ENCODE measurements at places on chromosomes 3 and 15.

DNA sequence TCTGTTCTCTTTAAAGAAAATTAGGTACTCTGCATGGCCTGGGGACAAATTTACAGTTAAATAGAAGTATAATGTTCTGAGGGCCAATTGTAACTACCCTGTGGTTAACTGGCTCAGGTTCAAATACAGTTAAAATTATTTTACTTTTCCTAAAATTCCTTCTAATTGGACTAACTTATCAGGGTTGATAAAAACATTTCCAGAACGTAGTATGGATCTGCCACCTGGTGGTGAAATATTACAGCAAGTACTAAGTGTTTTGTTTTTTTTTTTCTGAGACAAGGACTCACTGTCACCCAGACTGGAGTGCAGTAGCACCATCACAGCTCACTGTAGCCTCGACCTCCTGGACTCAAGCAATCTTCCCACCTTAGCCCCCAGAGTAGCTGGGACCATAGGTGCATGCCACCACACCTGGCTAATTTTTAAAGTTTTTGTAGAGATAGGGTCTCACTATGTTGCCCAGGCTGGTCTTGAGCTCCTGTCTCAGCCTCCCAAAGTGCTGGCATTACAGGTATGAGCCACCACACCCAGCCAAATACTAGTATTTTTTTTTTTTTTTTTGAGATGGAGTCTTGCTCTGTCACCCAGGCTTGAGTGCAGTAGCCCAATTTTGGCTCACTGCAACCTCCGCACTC, 29.2 kb downstream of the NEO1 start:
- DNase-seq: peak; percentile 54

DNA sequence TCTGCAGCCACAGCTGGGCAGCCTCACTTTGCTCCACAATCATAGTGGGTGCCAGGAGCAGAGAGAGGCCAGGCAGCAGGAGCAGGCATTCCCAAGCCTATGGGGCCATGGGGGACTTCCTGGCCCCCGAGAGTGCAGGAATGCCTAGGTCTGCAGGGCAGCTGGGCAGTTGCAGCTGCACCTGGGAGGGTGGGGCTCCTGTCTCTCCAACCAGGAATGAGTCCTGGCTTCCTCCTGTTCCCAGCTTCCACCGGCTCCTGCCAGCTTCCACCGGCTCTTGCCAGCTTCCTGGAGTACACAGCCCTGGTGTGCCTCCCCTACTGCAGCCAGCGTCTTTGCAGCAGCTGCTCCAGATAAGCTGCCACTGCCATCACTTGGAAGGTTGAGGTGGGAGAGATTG, 86.3 kb upstream of the CDV3 start:
- DNase-seq: no peak

GRCh38 chr3:188253123-188253793, 99.3 kb downstream of the LPP start:
- DNase-seq: no peak

DNA sequence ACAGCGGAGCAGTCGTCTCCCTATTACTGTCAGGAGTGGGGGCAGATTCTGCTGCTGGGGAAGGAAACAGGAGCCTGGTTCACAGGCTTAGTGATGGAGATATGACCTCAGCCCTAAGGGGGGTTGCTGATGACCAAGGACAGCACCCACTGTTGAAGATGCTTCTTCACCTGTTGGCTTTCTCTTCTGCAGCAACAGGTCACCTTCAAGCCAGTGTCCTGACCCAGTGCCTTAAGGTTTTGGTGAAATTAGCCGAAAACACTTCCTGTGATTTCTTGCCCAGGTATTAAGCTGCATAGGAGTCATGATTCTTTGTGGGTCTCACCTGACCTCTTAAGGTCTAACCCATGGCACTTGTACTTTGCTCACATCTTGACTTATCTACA, 14.0 kb downstream of the ATRIP start:
- DNase-seq: no peak

DNA sequence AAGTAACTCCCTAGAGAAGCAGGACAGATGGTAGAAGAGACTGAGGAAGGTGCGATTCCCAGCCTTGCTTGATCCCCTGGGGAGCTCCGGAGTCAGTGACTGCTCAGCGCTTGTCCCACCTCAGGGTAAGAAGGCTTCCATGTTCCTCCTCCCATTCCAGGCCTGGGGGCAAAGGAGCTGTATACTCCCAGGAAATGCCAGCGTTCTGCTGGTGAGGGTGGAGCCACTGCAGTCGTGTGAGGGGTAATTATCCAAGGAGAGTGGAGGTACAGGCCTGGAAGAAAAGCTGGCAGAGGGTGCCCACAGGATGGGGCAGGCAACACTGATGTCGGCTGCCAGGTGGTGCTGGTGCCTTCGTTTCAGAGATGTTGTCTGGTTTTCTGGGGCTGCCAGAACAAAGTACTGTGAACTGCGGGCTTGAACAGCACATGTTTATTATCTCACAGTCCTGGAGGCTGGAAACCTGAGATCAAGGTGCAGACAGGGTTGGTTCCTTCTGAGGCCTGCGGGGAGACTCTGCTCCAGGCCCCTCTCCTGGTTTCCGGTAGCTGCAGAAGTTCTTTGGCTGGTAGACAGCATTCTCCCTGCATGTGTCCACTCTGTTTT, 12.1 kb upstream of the APBA2 start:
- no peak for DNase-seq

DNA sequence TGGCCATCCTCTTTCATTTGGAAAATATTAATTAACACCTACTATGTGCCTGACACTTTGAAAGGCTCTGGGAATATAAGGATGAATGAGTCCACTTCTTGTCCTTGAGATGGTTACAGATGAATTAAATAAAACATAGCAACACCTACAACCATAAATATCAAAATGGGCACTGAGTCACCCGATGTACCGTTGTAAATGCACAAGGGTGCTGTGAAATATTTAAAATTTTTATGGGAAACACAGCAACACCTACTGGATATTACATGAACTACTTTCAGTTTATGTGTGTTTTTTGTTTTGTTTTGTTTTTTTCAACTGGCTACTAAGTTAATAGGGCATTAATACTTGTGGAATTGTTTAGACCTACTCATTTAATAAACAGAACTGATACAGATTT, 239.0 kb upstream of the NAALADL2 start:
- peak; percentile 15 for DNase-seq

DNA sequence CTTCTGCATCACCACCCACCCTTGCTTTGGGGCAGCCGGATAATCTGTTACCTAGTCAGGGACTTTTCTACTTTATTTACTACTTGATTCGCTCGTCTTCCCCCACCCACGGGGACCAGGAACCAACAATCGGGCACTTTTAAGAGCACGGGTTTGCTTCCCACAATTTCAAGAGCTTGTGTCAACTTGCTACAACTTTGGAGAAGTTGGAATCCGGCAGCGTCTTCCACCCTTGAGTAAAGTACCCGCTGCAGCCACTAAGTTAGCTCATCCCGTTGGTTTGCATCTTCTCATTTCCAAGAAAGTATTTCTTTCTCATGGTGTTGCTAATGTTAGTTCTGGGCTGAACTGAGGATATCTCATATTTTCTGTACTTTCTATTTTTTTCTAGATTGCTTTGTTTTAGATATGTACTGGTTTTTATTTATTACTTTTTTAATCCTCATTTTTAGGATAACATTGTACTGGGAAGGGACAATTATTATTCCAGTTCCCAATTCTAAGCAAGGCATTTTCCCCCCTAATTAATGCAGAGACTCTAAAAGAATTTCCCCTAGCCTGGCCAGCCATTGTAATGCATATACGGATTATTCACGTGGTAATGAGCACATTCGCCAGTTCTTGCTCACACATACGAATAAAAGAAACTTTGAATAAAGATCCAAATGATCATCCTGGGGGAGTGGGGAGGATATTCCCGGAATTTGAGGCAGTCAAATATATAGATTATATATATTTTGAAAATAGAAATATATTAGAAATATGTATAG, 4.0 kb downstream of the SOX2 start:
- no peak for DNase-seq

DNA sequence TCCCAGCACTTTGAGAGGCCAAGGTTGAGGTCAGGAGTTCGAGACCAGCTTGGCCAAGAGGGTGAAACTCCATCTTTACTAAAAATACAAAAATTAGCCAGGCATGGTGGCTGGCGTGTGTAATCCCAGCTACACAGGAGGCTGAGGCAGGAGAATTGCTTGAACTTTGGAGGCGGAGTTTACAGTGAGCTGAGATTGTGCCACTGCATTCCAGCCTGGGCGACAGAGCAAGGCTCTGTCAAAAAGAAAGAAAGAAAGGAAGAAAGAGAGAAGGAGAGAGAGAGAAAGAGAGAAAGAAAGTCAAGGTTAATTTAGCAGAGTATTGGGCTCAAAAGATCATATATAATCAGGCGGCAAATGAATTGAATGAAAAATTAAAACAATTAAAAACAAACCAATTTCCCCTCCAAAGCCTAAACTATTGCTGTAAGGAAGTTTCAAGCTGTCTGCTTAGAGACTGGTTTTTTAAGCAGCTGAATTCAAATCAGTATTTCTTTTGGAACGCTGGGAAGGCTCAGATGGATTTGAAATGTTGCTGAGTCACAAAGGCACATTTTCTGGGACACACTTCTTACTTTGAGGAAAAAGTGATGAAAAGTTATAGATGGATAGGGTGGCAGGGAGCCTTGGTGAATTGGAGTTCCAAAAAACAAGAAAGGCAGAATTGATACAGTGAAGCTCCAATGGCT, 81.3 kb upstream of the BHLHE40 start:
- no peak for DNase-seq

DNA sequence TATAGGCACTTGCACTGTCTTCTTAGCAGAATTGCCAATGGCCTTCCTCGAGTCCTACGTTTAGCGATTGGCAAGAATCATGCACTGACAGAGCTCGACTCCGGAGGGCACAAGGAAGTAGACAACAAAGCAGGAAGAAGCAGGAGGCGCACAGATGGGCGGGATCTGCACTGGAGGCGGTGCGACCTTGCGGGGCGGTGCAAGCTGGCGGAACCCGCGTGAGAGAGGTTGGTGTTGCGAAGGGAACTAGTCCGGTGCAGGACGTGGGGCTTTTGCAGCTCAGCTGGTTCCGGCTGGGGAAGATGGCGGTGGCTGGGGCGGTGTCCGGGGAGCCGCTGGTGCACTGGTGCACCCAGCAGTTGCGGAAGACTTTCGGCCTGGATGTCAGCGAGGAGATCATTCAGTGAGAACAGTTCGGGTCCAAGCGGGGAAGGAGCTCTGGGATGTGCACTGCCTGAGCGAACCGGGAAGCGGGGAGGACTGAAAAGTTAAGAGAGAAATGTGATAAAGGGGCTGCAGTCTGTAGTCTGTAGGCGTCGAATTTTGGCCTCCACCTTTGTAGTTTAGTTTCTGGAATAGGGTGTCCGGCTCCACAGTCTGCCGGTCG, at the start of gene TRIP4:
Gene TRIP4 (plus strand): TSS at position 275 of the 607 bp plus-strand sequence. CDS start 28 bp downstream, at position 303.
- peak; percentile 93 for DNase-seq

GRCh38 chr15:73989001-73989798, 2.9 kb downstream of the STOML1 start:
- DNase-seq: peak; percentile 18

DNA sequence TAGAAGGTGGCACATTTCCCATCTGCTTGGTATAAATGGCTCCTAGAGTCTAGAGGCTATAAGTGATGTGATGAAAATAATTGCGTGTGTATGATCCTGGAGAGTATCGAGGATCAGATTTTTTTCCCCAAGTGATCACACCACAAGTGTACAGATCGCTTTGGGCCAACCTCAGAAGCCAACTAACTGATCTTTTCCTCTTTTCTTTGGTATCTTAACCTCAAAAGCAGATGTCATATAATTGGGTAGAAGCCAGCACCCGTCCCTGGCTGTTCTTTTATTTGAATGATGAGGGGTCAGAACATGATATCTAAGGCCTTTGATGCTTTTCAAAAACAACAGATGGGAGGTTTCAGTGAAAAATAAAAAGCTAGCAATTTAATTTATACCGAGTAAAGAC, 3.3 kb downstream of the P2RY14 start:
- DNase-seq: no peak

- no peak for DNase-seq
Observed at GRCh38 chr3:182739619-182740018, 53.7 kb upstream of the ATP11B start.

DNA sequence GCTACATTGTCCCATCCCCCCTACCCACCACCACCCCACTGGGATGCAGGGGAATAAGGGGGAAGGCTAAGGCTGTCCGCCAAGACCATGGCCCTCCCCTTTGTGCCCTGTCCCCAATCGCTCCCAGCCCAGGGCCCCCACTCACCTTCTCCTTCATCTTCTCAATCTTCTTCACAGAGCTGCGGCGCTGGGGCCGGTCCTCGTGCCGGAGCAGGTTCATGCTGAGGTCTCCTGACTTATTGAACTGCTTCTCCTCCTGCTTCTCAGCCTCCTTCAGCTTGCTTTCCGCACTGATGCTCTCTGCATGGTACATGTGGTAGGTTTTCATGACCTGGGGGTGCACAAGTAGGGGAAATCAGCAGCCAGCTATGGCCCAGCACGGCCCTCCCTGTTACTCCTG, 101.0 kb upstream of the RAD18 start:
- no peak for DNase-seq

GRCh38 chr15:38846346-38846745, 281.7 kb upstream of the RASGRP1 start:
- DNase-seq: no peak

GRCh38 chr3:12946251-12946648, 104.9 kb upstream of the RPL32 start:
- DNase-seq: no peak

- DNase-seq: no peak
Observed at GRCh38 chr15:36884518-36884875, 215.9 kb downstream of the MEIS2 start.

GRCh38 chr3:10011631-10012030, 14.6 kb upstream of the FANCD2 start:
- no peak for DNase-seq

- no peak for DNase-seq
Observed at GRCh38 chr3:72591522-72592421, 256.5 kb downstream of the SHQ1 start.

Measured in HCT116 (cell line).